Activated CD4-positive, CD25-positive, alpha-beta regulatory T cell (primary cell): ENCODE measurements at places on chromosomes 1 and 21.

GRCh38 chr1:117985973-117986372 is 56.4 kb downstream of the WDR3 start:
- DNase-seq, result no peak

DNA sequence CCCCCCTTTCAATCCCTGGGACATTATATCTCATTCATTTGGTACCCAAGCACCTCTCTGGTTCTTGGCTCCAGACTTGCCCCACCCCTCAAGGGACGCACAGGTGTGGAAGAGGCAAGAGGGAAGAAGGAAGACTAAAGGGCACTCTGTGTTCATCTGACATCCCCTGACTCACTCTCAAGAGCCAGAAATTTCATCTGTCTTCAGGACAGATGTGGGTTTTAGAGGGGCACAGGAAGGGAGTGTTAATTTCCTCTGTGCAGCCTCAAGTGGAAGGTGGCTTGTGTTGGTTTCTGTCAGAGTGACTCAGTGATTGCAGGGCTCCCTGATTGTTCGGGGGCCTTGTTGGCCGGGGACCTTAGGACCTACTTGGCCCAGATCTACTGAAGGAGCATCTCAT is 2.4 kb downstream of the C2CD4D start:
- DNase-seq, result no peak

GRCh38 chr1:153628638-153629342 is 556 bp downstream of the S100A1 start:
- DNase-seq, result no peak

- DNase-seq, result no peak
Measured at GRCh38 chr1:11740258-11741192, 4.6 kb downstream of the AGTRAP start.

- no peak for DNase-seq
Measured at GRCh38 chr21:45504516-45505415, 37.5 kb downstream of the SLC19A1 start.

DNA sequence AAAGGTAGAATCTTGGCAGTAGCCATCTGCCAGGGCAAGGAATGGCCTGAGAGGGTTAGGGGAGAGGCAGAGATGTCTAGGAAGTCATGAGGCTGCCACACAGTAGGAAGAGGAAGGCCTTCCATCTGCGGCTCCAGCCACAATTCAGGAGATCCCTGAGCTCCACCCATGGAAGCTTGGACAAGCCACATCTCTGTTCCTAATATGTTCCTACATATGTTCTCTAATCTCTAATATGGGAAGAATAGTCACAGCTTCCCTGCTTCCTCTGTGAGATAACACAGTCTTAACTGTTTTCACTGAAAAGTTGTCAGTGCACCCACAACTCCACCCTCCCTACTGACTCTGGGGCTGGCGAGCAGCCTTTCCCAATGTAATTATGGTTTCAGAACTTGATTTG is 109.5 kb downstream of the CDC7 start:
- DNase-seq, result no peak
